Stimulated activated CD4-positive, alpha-beta T cell treated with anti-CD3 and anti-CD28 coated beads, Interleukin-4, amount 100 ng/mL, for 1 hour (primary cell): ENCODE measurements at places on chromosomes 16 and 17.

DNA sequence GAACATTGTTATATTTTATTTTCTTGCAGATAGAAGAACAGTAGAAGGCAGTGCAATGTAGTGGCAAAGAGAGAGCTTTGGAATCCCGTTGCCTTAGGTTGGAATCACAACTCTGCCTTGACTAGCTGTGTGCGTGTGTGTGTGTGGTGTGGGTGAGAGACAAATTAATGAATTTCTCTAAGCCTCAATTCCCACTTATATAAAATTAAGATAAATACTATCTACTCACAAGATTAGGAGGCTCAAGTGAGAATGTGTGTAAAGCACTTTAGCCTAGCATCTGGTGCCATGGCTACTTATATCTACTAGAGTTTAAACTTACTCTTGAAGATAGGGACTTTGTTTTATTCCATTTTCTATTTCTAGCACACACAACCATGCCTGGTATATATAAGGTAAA lies 12.8 kb downstream of the CPD start:
- no peak for DNase-seq

DNA sequence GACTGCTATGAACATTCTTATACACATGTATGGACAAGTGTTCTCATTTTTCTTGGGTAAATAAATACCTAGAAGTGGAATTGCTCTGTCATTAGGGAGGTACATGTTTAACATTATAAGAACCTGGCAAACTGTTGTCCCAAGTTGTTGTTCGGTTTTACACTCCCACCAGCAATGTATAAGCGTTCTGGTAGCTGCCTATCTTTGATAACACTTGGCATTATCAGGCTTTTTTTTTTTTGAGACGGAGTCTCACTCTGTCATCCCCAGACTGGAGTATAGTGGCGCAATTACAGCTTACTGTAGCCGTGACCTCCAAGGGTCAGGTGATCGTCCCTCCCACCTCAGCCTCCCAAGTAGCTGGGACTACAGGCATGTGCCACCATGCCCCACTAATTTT lies 16.3 kb downstream of the ATAD5 start:
- no peak for DNase-seq

DNA sequence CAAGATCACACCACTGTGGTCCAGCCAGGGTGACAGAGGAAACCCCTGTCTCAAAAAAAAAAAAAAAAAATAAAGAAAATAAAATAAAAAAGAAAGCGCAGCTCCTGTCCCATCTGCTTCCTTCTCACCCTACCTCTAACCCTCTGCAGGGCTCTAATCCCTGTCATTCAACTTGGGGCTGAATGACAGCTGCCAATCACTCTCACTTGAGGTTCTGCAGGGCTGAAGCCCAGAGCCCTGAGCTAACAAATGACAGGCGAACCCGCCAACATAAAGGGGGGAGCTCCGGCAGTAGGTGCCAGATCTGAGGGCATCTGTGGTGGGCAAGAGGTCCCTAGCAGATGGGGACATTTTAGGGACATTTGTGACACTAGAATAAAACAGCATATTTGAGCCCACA lies 44.3 kb downstream of the ENGASE start:
- no peak for DNase-seq

DNA sequence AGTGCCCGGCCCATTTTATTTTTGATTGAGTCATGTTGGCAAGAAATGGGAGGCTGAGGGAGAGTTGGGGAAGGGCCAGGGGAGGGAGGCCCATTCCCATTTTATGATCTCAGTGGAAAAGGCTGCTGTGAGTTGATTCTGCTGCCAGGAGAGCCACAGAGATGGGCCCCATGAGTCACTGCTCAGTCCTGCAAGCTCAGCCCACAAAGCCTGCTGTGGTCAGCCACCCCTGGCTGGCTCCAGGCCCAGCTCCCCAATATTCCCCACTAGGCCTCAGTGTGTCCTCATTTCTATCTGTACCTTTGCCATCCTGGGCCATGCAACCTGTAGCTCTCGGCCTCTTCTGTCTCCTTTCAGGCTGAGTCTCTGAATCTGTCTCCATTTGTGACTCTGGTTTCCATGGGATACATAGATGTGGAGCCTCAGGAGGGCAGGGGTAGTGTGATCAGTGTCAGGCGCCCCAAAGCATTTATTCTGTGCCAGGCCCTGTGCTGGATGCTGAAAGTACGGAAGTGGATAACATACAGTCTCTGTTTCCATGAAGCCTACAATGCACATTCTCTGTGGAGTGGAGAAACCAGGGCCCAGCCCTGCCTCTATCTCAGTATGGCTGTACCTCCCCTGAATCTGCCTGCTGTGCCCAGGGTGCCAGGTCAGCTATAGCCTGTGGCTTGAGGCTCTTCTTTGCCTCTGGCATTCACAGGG lies 1.9 kb upstream of the PLEKHG4 start:
- DNase-seq = no peak

DNA sequence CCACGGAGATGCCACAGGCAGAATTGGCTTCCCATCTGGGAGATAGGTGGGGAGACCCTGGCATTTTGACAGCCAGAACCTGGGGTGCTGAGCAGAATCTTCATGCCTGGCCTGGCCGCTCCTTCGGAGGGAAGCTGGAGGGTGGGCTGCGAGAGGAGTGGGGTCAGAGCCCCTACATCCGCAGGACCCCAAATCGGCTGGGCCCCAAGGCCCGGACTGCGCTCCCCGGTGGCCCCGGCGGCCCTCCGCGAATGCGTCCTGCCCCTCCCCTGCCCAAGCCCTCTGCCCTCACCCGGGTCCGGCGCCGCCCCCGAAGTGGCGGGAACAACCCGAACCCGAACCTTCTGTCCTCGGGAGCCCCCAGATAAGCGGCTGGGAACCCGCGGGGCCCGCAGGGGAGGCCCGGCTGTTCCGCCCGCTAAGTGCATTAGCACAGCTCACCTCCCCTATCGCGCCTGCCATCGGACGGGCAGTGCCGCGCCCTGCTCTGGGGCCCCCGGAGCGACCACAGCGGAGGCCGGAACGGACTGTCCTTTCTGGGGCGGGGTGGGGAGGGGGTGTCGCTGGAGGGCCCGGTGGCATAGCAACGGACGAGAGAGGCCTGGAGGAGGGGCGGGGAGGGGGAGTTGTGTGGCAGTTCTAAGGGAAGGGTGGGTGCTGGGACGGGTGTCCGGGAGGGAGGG lies 850 bp upstream of the PNMT start:
- DNase-seq = peak; percentile 30

DNA sequence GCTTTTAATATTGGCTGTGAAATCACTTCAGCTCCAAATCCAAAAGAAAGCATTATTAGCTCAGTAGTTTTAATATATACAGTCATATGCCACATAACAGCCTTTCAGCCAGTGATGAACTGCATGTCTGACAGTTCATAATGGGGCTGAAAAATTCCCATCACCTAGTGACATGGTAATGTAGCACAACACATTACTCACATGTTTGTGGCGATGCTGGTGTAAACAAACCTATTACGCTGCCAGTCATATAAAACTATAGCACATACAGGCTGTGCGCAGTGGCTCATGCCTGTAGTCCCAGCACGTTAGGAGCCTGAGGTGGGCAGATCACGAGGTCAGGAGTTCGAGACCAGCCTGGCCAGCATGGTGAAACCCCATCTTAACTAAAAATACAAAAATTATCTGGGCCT lies 92.2 kb downstream of the TUBD1 start:
- DNase-seq = no peak

DNA sequence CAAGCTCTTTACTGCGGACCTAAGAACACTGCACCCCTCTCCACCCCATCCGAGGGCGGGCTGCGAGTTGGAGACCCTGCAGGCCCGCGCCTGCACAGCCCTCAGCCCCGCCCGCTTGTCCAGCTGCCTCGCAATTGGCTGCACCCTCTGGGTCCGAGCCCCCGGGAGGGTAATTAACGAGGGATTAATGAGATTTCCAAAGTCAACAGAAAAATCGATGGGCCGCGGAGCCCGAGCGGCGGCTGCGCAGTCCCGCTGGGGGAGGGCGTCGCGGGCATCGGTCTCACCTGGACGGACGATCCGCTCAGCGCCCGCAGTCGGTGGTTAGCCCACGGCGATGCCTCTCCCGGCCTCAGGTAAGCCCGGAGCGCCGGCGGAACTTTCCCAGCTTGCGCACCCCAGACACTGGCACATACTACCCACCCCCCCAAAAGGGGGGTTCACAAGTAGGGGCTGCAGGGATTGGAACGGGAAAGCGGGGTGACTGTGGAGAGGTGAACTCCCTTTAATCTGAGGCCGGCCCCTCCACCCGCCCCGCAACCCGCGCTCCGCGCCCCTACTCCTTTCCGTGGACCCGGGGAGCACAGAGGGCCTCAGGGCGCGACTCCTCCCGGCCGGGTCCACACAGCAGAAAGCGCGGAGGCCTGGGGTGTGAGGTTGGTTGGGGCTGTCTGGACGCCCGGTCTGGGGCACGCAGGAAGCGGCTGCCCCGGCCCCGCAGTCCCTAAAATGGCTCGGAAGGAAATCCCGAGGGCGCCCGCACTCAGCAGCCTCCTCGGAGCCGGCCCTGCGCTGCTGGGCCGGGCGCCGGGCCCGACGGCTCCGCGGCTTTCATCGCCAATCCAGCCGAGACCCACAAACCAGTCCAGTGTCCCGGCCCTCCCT lies at the start of gene OTOP3:
TSS of gene OTOP3 (plus strand) at position 314 of the 885 bp plus-strand sequence. CDS start at position 338, 24 bp downstream.
- DNase-seq = no peak

GRCh38 chr17:37488009-37488604 lies 1.6 kb upstream of the DUSP14 start:
- DNase-seq = no peak

- no peak for DNase-seq
Observed at GRCh38 chr17:60832151-60832585, 154.5 kb downstream of the BCAS3 start.

GRCh38 chr17:10125531-10126275 lies 72.7 kb downstream of the GAS7 start:
- DNase-seq = no peak
